ENCODE measurements at places on chromosomes 7 and 10.

GRCh38 chr7:77830649-77831355 is 32.2 kb downstream of the PHTF2 start:
- no peak for DNase-seq

- DNase-seq = no peak
Measured at GRCh38 chr7:92881091-92881485, 44.7 kb upstream of the CDK6 start.

- no peak for DNase-seq
Measured at GRCh38 chr7:133859231-133859630, 267.9 kb upstream of the LRGUK start.

DNA sequence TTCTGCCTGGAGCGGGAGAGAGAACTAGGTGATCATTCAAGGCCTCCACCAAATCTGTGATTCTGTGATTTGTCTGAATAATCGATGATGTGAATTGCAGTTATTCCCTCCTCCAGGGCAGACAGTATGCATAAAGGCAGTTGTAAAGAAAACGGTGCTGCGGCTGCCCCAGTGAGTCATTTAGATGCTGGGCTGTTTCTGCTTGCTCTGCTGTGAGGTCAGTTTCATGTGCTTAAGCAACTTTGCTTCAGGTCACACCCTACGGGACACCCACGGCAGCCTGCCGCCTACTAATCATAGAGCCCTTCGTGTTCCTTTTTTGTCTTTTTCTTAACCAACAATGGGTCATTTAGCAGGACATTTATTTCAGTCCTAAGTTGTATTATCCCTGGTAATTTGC is 158.1 kb upstream of the PITRM1 start:
- DNase-seq = no peak

- DNase-seq = no peak
Measured at GRCh38 chr10:2246747-2247146, 509.4 kb upstream of the ADARB2 start.

DNA sequence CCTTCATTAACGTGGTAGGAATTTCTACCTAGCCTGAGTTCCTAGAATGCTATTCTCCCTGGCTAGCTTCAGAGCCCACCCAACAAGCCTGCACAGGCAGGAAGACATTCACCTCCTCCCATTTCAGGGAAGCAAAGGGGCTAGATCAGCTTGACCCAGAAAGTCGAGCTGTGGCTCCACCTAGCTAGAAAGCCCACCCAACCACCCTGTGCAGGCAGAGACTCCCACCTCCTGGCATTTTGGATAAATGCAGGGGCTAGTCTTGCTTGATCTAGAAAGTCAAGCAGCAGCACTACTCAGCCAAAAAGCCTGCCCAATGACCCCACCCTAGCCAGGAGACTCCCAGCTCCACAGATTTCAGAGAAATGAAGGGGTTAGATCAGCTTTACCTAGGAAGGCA is 479.5 kb downstream of the SDK1 start:
- DNase-seq = no peak

DNA sequence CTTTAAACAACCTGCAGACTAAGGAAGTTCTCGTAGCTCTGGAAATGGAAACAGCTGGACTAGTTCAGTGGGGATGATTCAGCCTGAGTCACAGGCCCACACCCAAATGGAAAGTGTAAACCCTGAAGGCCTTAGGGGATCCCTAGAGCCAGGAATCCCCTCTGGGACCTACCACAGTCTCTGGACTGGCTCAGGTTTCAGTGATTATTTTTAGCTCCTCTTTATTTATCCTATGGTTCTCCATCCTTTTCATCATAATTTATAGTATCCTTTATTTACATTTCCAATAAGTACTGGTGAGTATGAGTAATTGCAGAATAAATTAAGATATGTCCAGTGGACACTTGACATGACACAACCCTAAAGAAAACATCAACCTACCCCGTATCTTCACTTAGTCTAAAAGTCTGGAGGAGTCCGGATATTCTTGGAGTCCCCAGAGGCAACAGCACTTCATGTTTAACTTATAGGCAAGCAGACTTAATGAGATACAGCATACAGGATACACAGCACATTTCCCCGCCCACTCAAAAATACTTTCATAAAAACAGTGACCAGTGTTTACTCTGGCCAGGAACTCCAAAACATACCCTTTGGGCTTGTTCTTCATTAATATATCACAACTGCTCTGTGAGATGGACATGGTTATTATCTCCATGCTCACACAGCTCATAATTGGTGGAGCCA is 28.4 kb upstream of the SEMA3E start:
- DNase-seq = no peak

GRCh38 chr10:24906372-24906771 is 46.0 kb downstream of the PRTFDC1 start:
- no peak for DNase-seq

- no peak for DNase-seq
Measured at GRCh38 chr10:30420266-30420665, 13.7 kb upstream of the MAP3K8 start.

DNA sequence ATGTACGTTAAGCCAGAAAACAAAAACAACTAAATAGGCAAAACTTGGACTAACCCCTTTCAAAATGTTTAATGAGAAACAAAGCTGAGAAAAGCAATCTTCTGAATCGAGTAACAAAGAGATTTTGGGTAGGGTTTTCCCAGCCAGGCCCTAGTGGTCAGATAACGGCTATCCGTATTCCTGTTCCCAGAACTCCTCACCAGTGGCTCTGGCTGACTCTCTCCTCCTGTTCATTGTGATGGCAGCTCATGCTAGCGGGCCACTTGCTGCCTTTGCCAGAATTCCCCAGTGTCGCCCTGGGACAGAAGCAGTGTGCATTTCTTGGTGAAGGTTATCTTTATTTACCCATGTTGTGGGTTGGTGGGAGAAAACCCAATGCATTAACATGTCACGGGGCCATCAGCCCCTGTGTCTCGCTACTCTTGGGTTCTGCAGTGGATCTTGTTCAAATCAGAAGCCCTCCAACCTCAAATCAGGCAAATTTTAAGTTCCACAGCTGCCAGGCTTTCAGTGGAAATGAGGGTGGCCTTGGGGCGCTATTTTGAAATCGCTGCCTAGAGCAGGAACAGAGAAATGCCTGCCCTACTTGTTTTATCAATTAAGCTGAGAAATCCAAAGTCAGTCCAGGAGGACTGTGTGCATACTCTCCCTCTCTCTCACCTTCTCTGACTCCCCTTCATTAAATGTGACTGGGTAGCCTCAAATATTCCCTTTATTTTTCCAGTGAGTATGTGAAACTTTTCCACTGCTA is 164.5 kb upstream of the NPVF start:
- no peak for DNase-seq
